ENCODE measurements at places on chromosomes 16 and 17. TPM values are rescaled to one million over a fixed set of nuclear protein-coding genes. Genes with fewer than 3 reads are reported as not detected.

TPSG1 gene
- 3.4 TPM for total RNA-seq

DPH1 gene
- total RNA-seq, result 49.4 TPM

C16orf92 gene
- total RNA-seq, result not detected

SDR42E1 gene
- 15.0 TPM for total RNA-seq

FLYWCH2 gene
- 31.3 TPM for total RNA-seq

SHCBP1 gene
- 1.6 TPM for total RNA-seq

DNA sequence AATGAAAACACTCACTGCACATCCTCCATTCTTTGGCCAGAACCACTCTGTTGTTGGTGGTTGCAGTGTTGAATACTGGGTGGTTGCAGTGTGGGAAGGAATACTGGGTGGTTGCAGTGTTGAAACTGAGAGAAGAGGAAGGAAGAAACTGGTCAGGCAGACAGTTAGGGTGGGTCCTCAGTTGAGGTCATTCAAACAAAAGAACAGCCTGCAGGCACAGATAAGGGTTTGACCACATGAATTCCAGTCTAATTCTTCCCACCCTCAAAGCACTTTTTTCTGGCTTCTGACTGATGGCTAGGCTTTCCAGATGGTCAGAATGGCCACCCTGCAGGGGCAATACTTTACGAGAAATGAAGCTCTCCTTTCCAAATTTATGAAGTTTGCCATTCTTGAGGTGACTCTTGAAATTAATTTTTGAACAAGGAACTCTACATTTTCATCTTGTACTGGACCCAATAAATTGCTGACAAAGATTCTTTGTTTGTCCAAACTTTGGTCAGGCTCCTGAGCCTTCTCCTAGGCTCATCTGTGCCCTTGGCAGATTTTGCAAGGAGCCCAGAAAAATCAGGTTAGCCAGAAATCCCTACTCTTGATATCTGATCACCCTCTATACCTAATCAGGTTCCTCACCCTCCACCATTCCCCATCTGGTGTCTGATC, 596.6 kb upstream of the CDH5 start:
- H3K4me3 ChIP-seq, result no peak overlapping the region
- H3K4me1 ChIP-seq, result no peaks in the 10 kb centered on the region
- no peak for DNase-seq
- H3K27me3 ChIP-seq, result no peaks in the 10 kb centered on the region

DNA sequence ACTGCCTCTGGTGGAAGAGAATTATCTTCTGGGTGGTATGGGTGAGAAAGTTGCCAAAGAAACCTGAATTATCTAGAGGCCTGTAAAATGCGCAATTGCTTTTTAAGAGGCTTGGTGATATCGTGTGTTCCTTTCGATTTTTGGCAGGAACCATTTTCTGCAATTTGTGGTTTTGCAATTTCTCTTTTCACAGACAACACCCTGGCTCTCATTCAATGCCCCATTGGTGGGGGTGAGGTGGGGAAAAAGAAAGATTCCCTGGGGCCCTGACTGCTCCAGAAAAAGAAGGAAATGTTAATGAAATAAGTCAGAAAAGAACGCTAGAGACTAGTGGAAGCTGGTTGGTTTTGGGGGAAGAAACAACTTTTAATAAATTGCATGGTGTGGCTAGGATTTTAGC, 77.4 kb downstream of the ANKFN1 start:
- no peaks in the 10 kb centered on the region for H3K4me1 ChIP-seq
- no peak overlapping the region for H3K4me3 ChIP-seq
- DNase-seq, result no peak
- H3K27ac ChIP-seq, result no peak overlapping the region
- H3K27me3 ChIP-seq, result no peaks in the 10 kb centered on the region

GRCh38 chr17:66677201-66677981, 157.5 kb upstream of the CACNG5 start:
- peaks cover 2% of the 10 kb centered on the region for H3K4me1 ChIP-seq
- H3K4me3 ChIP-seq, result no peak overlapping the region
- DNase-seq, result no peak
- no peaks in the 10 kb centered on the region for H3K27me3 ChIP-seq

GRCh38 chr16:50121721-50122445, 31.2 kb upstream of the TENT4B start:
- no peaks in the 10 kb centered on the region for H3K4me1 ChIP-seq
- DNase-seq, result no peak

DNA sequence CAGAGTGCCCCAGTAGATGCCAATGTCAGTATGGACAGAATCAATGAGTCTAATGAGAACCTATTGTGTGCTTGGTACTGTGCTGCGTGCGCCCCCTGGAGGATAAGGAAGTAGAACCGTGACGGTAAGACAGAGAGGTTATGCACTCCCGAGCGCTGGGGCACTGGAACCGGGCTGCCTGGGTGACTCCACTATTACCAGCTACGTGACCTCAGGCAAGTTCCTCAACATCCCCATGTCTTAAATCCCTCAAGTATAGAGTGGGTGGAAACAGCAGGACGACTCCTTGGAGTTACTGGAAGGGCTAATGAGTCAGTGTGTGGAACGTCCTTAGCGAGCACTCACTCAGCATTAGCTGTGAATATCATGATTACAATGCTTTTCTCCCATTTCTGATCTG, 16.2 kb downstream of the CHST4 start:
- no peaks in the 10 kb centered on the region for H3K27me3 ChIP-seq
- H3K36me3 ChIP-seq, result no peaks in the 10 kb centered on the region
- no peak overlapping the region for H3K27ac ChIP-seq
- H3K4me1 ChIP-seq, result no peaks in the 10 kb centered on the region

GRCh38 chr17:19756546-19756945, 8.4 kb upstream of the ALDH3A1 start:
- no peaks in the 10 kb centered on the region for H3K27me3 ChIP-seq
- no peak overlapping the region for H3K4me3 ChIP-seq
- no peak for DNase-seq

GRCh38 chr17:62986549-62986948, 20.5 kb downstream of the TANC2 start:
- no peaks in the 10 kb centered on the region for H3K36me3 ChIP-seq
- no peaks in the 10 kb centered on the region for H3K27me3 ChIP-seq
- no peak overlapping the region for H3K27ac ChIP-seq
- DNase-seq, result no peak

DNA sequence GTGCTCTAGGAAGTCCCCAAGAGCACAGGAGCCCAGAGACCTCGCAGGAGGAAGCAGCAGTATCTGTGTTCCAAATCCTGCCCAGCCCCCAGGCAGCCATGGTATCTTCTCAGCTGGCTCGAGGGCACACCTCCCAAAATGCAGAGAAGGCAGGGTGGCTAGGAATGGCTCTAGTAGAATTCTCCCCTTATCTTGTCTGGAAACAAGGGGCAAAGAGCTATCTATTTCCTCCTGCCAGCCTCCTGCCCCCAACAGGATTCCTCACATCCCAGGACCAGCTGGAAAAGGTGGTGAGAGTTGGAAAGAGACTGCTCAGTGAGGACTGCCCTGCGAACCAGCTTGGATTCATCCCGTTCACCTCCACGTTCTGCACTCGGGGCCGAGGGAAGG, 8.6 kb upstream of the TSPOAP1 start:
- H3K4me3 ChIP-seq, result no peak overlapping the region
- H3K27ac ChIP-seq, result peak overlapping the region; percentile 11
- DNase-seq, result no peak

DNA sequence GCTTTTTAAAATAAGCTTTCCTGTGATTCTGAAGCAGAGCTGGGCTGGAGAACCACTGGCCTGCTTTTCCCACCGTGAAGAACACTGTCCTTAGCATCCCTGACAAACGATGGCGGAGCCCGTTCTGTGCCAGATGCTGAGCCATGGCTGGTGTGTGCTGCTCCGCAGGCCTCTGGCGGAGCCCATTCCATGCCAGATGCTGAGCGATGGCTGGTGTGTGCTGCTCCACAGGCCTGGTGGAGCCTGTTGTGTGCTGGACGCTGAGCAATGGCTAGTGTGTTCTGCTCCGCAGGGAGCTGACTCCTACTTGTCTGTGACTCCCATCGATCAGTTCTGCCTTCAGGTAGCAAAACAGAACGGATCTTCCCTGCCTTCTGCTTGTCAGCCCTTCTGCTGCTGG, 4.3 kb downstream of the ENDOV start:
- H3K36me3 ChIP-seq, result no peaks in the 10 kb centered on the region
- H3K4me1 ChIP-seq, result no peaks in the 10 kb centered on the region
- no peak overlapping the region for H3K4me3 ChIP-seq
- no peaks in the 10 kb centered on the region for H3K27me3 ChIP-seq

DNA sequence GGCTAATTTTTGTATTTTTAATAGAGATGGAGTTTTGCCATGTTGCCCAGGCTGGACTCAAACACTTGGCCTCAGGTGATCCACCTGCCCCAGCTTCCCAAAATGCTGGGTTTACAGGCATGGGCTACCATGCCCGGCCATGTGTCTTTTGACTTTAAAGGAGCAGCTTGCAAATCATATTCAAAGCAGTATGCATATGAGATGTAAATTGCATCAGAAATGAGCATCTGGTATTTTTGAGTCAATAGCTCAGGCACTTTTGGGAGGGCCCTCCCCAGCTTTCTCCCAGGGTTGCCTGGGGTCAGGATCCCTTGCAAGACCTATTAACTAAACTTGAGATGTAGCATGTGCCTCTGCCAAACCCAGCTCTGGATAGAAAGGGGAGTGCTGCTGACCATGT, 21.5 kb downstream of the EPOP start:
- H3K36me3 ChIP-seq, result no peaks in the 10 kb centered on the region
- no peaks in the 10 kb centered on the region for H3K27me3 ChIP-seq
- no peak for DNase-seq
- H3K4me3 ChIP-seq, result no peak overlapping the region
- no peak overlapping the region for H3K27ac ChIP-seq

- H3K4me1 ChIP-seq, result no peaks in the 10 kb centered on the region
- no peaks in the 10 kb centered on the region for H3K27me3 ChIP-seq
- no peak for DNase-seq
- no peak overlapping the region for H3K27ac ChIP-seq
- H3K36me3 ChIP-seq, result no peaks in the 10 kb centered on the region
Observed at GRCh38 chr16:47866423-47866822, 289.4 kb downstream of the ABCC12 start.

- H3K4me3 ChIP-seq, result no peak overlapping the region
- H3K27ac ChIP-seq, result no peak overlapping the region
- DNase-seq, result no peak
- H3K27me3 ChIP-seq, result no peaks in the 10 kb centered on the region
- peaks cover 4% of the 10 kb centered on the region for H3K36me3 ChIP-seq
Observed at GRCh38 chr16:20865420-20866131, 34.6 kb downstream of the DCUN1D3 start.

DNA sequence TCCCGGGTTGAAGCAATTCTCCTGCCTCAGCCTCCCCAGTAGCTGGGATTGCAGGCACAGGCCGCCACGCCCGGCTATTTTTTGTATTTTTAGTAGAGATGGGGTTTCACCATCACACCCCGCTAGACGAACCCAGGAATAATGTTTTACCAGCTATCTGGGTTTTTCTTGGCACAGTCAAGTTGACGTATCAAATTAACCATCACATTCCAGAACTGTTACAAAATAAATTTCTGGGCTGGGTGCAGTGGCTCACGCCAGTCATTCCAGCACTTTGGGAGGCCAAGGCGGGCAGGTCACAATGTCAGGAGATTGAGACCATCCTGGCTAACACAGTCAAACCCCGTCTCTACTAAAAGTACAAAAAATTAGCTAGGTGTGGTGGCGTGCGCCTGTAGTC, 501.2 kb downstream of the SHISA9 start:
- no peak for DNase-seq
- H3K27ac ChIP-seq, result no peak overlapping the region
- H3K4me3 ChIP-seq, result no peak overlapping the region
- H3K27me3 ChIP-seq, result no peaks in the 10 kb centered on the region

DNA sequence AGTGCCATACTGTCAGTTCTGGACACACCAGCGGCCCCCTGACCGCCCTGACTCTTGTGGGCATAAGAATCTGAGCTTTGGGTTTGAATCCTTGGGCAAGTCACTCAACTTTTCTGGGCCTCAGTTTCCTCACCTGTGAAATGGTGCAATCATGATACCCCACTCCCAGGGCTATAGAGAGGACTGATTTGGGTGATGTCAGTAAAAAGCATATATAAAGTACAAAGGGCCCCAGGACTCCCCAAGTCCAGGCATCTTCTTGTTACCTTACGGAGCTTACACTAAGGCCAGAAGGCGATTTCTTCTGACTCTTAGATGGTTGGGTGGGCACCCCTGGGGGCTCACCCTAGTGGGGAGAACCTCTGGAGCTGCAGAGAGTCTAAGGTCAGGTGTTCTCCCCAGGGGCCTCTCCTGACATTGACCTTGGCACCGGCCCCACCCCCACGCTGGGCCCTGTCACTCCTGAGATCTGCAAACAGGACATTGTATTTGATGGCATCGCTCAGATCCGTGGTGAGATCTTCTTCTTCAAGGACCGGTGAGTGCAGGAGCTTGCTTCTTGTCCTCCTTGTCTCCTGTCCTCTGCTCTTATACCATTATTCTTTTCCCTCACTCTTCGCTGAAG, 13.9 kb downstream of the MMP2 start:
- H3K36me3 ChIP-seq, result no peaks in the 10 kb centered on the region
- H3K27me3 ChIP-seq, result no peaks in the 10 kb centered on the region
- H3K4me3 ChIP-seq, result no peak overlapping the region
- H3K27ac ChIP-seq, result no peak overlapping the region
- peaks cover 19% of the 10 kb centered on the region for H3K4me1 ChIP-seq

DNA sequence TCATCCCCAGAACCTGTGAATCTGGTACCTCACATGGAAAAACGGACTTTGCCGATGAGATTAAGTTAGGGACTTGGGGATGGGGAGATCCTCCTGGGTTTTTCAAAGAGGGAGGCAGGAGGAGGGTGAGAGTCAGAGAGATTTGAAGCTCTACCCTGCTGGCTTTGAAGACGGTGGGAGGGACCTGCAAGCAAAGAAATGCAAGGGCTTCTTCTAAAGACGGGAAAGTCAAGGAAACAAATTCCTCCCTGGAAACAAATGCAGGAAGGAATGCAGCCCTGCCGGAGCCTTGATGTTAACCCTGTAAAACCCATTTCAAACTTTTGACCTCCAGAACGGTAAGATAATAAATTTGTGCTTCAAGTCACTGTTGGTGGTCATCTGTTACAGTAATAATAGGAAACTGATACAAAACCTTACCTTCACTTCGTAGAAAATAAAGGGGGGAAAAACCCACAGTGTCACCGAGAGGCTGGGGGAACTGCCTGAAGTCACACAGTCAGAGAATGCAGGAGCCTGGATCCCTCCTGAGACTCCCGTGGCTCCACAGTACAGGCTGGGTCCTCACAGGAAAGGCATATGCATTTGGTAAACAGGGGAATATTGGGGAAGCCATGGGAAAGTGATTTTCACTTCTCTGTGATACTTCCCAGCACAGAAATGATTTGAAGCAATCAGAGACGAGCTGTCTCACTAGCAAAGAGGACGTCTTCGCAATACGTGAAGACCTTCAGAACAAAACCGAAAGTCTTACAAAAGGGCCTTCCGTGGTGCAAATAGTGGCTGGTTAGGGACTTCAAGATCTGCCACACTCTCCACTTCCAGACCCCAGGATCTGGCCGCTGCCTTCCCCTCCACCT, 58.9 kb upstream of the CLEC3A start:
- H3K4me1 ChIP-seq, result no peaks in the 10 kb centered on the region
- H3K27ac ChIP-seq, result no peak overlapping the region
- no peaks in the 10 kb centered on the region for H3K27me3 ChIP-seq
- no peak overlapping the region for H3K4me3 ChIP-seq

- no peak overlapping the region for H3K4me3 ChIP-seq
- DNase-seq, result peak; percentile 69
- no peaks in the 10 kb centered on the region for H3K27me3 ChIP-seq
- no peak overlapping the region for H3K27ac ChIP-seq
- no peaks in the 10 kb centered on the region for H3K36me3 ChIP-seq
Observed at GRCh38 chr17:82399041-82399441, 19.1 kb upstream of the HEXD start.

Measured in kidney (tissue), 22 donors.